ENCODE measurements at places on chromosomes 13 and 19.
A peak's percentile ranks its signal among the peaks of the same experiment; 100 is the strongest.

DNA sequence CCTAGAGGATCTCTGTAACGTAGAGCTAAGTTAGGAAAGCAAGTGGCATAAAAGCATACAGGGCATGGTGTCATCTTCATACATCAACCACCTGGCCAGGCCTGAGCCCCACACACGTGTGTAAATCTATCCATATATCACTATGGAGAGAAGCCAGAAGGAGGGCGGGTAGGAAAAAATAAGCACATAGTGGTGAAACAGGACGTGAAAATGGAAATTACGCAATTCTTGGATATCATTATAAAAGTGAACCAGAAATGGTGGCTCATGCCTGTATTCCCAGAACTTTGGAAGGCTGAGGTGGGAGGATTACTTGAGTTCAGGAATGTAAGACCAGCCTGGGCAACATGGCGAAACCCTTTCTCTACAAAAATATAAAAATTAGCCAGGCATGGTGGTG lies 43.4 kb downstream of the PDCD5 start:
- DNase-seq = no peak

DNA sequence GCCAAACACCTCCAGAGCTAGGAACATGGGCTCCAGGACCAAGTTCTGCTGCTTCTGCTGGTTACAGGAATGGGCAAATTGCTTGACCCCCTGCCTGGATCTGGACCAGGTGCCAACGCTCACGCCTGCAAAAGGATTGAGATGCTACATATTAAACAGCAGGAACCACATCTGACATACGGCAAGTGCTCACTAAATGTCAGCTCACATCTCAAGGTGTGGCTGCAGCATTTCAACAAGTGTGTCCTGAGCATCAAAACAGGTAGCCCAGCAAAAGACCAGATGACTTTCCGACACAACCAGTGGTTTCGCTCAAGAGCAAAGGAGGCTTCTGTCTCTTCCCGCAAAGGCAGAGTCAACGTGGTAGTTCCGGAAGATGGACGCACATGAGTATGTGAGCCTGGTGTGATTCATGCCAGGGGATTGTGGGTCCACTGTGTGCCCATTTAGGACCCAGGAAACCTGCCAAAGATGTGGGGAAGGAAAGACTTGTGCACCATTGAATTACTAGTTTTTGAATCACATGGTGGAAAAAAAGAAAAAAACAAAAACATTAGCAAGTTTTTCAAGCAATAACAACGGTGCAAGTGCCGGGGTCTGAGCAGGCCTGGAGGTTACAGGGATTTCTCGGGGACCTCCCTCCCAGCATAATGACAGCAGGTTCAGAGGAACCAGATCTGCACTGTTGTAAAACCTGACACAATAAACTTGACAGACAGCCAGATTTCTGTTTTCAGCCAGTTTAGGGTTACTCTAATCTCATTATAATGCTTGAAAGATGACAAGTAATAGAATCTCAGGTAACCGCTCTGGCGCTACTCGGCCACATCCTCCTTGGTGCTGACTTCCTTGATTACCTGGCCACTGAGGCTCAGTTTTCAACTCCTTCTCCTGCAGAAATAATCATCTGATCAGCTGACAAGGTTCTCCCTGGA lies 77.9 kb downstream of the SOX1 start:
- DNase-seq = no peak

DNA sequence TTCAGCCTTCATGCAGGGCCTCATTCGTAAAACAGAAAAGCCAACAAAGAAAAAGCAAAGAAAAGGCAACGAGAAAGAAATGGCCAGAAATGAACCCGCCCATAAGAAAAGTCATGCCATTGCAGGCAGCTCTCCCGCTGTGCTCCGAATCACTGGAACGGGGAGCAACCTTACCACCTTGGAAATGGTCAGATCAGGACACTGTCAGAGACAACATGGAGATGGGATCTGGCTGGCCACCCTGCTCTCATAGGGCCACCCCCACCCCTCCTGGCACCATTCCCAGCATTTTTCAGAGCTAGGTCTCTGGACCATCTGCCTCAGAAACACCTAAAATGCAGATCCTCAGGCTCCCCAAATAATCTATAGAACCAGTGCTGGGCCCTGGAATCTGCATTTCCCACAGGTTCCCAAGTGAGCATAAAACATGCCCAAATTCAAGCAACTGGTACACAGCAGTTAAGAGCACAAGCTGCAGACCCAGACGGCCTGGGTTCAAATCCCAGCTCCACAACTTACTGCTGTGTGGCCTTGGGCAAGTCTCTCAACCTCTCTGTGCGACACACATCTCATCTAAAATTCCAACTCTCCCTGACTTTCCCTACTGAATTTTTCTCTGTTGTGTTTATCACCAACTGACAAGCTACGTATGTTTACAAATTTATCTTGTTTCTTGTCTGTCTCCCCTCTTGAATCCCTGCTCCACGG lies 151.6 kb downstream of the IER2 start:
- DNase-seq = no peak

GRCh38 chr19:16922592-16922934 lies 33.8 kb downstream of the F2RL3 start:
- no peak for DNase-seq

GRCh38 chr19:35195830-35196229 lies 32.7 kb downstream of the FAM187B start:
- DNase-seq = no peak

DNA sequence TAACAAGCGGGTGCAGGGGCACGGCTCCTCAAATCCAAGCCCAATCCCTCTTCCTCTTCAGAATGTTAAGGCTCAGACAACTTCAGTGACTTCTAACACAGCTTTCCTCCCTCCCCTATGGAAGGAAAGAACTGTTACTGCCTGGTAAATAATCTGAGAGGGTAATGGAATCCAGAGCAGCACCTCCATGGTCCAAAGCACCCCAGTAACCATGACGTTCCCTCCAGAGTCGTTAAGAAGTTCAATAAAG lies 969 bp downstream of the AKT2 start:
- DNase-seq = no peak

DNA sequence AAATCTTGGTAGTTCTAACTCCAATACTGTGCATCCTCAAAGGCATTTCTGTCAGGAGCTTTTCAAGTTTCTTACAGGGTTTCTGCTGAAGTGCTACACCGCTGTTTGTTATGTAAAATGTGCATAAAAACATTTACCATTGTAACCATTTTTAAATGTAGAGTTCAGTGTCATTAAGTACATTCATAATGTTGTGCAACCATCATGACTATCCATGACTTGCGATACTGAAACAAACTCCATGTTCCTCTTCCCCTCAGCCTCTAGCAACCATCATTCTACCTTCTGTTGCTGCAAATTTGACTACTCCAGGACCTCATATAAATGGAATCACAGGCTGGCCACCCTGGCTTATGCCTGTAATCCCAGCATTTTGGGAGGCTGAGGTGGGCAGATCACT lies 14.4 kb upstream of the SLC25A42 start:
- no peak for DNase-seq

- DNase-seq = no peak
These were observed 238.0 kb downstream of the PCDH9 start for GRCh38 chr13:66992183-66992582.

DNA sequence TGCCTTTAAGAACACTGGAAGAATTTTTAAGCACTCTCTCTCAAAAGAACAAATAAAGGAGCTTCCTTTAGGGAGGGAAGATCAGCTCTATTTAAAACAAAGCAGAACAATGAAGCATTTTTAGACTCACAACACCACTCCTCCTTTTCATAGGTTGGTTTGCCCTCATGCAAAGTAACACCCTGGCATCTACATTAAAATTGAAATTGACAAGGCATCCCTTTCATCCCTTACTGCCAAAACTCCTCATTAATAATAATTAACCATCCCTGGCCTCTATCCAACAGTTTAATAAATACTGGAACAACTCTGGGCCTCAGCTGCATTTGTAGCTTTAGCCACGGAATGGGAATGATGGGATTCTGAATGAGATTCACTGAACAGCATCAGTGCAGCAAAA lies 929.1 kb downstream of the PCDH9 start:
- DNase-seq = no peak

- no peak for DNase-seq
These were observed 190.0 kb upstream of the IRS2 start for GRCh38 chr13:109976206-109976997.

GRCh38 chr13:113123226-113124201 lies 915 bp downstream of the F10 start:
- no peak for DNase-seq

DNA sequence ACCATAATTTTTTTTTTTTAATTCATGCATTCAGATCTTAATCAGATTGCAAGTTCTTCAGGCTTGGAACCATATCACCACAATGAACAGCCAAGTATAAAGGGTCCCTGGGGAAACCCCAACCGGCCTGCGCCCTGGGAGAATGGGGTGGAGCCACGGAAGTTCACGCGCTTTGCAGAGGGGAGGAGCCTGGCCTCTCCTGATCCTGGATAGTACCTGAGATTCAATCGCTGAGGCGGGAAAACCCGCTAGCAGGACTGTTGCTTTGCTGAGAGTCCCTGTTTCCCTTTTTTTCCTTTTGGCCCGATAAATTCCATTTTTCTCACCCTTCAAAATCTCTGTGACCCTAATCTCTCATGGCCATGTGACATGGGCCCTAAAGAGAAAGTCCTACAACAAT lies 385.1 kb downstream of the IRS2 start:
- no peak for DNase-seq

- DNase-seq = no peak
These were observed 23.1 kb upstream of the TNFRSF19 start for GRCh38 chr13:23547000-23547590.

DNA sequence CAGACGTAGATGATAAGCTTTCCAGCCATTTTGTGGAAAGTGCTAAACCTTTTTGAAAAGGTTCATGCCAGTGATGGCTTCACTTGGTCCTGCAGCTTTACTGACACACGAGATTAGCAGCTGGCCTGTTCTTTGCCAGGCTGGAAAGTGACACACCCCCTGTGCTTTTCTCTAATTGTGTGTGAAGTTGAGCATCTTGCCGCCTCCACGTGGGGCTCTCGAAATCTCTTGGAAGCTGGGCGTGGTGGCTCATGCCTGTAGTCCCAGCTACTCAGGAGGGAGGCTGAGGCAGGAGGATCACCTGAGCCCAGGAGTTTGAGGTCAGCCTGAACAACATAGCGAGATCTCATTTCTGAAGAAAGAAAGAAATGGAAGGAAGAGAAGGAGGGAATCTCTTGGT lies 25.3 kb upstream of the EHD2 start:
- DNase-seq = no peak

GRCh38 chr19:21758296-21758695 lies 9.1 kb downstream of the ZNF100 start:
- no peak for DNase-seq

- DNase-seq = no peak
These were observed 43.9 kb upstream of the TSC22D1 start for GRCh38 chr13:44620057-44620456.

GRCh38 chr13:80844164-80844563 lies 503.2 kb upstream of the SPRY2 start:
- DNase-seq = no peak

- DNase-seq = no peak
These were observed 34.4 kb downstream of the LMO7 start for GRCh38 chr13:75670496-75670895.

- DNase-seq = no peak
These were observed 55.7 kb downstream of the SERP2 start for GRCh38 chr13:44429311-44429710.

- DNase-seq = no peak
These were observed 14.6 kb downstream of the RCN3 start for GRCh38 chr19:49542446-49542845.

GRCh38 chr13:49210669-49211068 lies 9.5 kb upstream of the MLNR start:
- no peak for DNase-seq

- DNase-seq = no peak
These were observed 59.4 kb downstream of the POSTN start for GRCh38 chr13:37539170-37539569.

DNA sequence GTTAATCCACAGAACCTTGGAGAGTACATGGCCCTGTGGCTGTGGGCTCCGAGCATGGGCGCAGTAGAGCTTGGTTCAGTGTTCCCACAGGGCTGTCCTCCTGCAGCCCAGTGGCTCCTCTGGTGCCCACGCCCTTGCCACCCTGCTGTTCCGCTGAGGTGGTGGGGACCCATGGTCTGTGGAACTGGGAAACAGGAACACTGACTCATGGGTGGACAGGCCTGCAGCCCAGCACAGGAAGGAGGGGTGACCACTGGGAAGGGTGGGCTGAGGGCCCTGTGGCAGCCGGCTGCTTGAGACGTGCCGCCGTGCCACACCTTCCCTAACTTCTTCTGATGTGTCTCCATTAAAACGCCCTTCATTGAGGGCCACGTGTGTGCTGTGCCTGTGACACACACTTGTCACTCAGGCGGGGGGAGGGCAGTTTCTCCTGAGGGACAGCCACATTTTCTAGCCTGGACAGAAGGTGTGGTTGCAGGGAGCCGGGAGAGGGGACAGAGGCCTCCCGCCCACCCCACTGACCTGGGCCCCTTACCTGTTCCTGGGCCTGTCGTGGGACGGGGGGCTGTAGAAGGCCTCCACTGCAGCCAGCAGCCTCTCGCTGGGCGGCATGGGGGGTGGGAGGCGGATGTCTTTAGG lies 21.1 kb downstream of the CHERP start:
- DNase-seq = no peak

GRCh38 chr13:35285677-35286076 lies 190.8 kb downstream of the MAB21L1 start:
- no peak for DNase-seq

GRCh38 chr19:2600914-2601870 lies 101.3 kb downstream of the GNG7 start:
- no peak for DNase-seq

- DNase-seq = no peak
These were observed 356.1 kb downstream of the FGF14 start for GRCh38 chr13:102045731-102046130.

GRCh38 chr13:111572956-111573761 lies 252.7 kb downstream of the TEX29 start:
- peak; percentile 95 for DNase-seq

DNA sequence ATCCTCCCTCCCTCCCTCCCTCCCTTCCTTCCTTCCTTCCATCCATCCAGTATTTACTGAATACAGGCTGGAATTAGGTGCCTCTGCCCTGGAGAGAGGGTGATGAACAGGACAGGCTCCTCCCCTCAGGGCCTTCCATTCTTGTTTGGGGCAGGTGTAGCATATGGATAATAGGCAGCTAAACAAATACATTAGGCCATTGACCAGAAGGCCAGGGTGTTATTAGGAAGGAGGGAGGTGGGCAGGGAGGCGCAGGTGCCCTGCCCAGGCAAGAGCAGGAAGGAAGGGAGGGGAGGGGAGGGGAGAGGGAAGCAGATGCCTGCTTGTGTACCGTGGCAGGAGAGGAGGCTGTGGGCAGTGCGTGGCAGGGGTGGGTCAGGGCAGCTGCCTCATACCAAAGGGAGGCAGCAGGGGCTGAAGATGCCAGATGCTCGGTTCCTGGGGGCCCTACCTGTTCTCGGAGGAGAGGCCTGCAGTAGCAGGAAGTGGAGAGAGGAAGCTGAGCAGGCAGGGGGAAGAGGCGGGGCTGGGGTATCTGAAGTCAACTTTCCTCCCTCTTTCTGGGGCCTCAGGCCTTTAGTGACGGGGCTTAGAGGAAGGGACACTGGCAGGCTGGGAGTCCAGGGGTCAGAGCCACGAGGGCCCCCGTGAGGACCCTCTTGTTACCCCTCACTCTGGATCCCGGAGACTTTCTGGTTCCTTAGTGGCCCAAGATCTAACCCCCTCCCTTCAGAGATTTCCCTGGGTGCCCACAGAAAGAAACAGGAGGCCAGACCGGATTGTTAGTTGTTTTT lies at the start of gene RINL:
RINL (minus strand) TSS at position 495 of the 794 bp plus-strand sequence. CDS start 1,533 bp downstream, outside the sequence.
- peak; percentile 79 for DNase-seq

GRCh38 chr13:100124265-100124664 lies 35.4 kb downstream of the PCCA start:
- no peak for DNase-seq

GRCh38 chr19:19203012-19203856 lies at the start of gene NR2C2AP:
Gene NR2C2AP, minus strand, starts transcription at chr19:19203414. Its CDS starts 354 bp downstream, at chr19:19203060.
- DNase-seq = peak; percentile 88

All from NCI-H2029 (cell line).